ENCODE measurements at places on chromosomes 7 and 10.

DNA sequence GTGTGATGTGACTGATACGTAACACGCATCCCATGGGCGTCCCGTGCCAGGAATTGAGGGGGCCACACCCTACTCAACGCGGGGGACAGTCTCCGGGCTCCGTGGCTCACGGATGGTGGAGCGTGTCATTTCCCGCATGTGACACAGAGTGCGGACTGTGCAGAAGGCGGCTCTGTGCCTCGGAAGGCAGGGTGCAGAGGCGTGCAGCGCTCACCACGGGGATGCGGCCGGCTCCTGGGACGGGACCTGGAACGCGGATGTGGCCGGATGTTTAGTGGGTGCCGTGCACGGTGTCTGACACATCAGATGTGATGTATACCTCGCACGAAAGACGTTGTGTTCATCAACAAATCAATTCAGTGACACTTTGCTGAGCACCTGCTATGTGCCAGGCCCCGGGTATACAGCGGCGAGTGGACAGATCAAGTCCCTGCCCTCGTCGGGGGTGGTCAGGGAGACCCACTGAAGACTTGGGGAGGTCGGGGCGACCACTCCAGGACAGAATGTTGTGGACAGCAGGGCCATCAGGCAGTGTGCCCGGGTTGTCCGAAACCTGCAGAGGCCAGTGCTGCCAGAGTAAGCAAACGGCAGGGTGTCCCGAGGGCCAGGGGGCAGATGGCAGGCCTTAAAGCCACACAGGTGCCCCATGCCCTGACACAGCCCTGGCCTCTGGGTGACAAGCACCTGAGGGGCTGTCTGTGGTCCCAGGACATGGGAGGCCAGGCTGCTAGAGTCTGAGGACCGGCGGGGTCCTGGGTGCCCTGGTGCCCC is 38.1 kb downstream of the MICALL2 start:
- DNase-seq = no peak

DNA sequence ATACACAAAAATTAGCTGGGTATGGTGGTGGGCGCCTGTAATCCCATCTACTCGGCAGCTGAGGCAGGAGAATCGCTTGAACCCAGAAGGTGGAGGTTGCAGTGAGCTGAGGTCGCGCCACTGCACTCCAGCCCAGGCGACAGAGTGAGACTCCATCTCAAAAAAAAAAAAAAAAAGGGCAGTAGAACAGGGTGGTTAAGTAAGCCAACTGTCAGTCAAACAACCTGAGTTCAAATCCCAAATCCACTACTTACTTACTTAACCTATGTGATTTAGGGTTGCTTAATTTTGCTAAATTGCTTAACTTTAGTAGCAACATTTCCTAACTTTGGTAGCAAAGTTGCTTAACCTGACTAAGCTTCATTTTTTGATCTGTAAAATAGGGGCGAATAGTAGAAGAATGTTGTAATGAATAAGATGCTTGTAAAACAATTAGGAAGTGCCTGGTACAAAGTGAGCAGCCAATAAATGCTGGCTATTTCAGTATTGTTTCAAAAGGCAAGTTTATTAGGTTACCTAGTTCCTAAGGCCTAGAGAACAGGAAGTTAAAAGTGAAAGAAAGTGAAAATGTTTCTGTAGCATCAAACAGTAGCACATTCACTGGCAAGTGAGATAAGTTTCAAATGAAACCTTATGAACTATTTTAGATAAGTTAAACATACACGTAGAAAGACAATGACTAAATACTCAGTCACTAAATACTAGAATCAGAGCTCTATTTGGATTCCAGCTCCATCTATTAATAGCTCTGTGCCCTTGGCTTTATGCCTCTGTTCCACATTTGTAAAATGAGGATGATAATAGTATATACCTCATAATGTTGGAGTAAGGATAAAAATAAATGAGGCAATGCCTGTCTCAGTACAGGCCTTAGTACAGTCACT is 64.3 kb downstream of the HOXA1 start:
- no peak for DNase-seq

DNA sequence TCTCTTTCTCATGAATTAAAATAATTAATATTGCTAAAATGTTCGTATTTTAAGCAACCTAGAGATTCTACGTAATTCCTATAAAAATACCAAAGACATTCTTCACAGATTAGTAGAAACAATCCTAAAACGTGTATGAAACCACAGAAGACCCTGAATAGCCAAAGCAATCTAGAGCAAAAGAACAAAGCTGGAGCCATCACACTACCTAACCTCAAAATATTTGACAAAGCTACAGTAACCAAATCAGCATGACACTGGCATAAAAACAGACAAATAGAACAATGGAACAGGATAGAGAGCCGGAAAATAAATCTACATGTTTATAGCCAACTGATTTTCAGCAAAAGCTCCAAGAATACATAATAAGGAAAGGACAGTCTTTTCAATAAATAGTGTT is 105.5 kb upstream of the PTN start:
- no peak for DNase-seq

DNA sequence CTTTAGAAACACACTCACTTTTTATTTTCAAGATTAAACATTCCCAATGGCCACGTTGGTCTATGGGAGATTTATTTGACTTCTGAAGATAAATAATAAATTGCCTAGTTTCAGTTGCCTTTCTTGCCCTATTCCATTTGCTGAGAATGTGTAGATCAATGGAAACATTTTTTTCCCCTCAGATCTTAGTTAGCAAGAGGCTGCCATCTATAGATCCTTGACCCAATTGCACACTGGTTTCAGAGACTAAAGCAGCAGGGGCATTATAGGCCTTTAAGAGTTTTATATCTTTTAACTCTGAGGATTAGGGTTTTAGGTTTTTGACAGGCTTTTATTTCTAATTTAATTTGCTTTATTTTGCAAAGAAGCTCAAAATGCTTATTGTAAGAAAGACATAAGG is 163.2 kb upstream of the GPR26 start:
- DNase-seq = no peak

DNA sequence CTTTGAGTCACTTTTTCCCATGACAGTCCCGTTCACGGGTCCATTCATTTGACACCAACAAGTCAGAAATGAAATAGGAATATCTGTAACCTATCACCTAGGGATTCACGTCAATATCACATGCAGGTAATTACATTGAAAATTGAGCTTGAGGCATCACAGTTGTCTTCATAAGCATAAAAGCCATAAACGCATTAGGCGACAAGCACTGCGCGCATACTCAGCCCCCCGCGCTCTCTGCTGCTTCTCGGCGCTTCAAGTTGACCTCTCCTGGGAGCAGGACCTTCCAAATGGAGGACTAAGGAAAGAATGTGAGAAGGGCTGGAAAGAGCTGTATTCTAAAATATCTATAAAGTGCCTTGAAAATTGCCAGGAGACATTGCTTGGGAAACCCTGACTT is 130.5 kb upstream of the TNS3 start:
- DNase-seq = no peak

GRCh38 chr7:116687801-116688201 is 15.8 kb downstream of the MET start:
- DNase-seq = no peak

DNA sequence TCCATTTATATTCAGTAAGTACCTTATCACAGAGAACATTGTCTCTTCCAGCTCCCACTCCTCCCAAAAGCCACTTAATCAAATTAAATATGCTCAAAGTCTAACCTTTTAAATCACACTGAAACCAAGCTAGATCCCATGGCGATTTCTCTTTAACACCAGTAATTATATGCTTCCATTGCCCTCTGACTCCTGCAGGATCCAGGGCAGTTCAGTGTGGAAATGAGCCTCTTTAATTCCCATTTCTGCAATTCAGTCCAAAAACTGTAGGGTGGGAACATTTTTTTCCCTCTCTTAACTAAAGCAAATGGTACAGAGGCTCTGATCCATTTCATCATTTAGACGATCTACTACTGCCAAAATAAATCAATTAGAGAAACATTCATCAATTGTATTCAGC is 872.3 kb upstream of the PHF14 start:
- DNase-seq = no peak

DNA sequence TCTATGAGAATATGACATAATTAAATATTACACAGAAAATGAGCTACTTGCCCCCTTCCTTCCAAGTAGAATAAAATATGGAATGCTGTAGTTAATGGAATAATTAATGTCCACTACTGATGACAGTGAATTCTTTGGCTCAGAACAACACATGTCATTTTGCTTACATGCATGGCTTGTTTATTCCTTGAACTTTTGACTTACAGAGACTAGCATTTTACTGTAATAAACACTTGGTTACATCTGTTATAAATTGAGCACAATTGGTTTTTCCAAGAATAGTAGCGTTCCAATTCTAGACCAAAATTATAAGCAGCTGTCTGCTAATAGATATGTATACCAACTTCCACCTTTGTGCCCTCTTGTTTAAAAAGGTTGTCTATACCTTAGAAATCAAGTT is 286.7 kb downstream of the OTUD1 start:
- DNase-seq = no peak

DNA sequence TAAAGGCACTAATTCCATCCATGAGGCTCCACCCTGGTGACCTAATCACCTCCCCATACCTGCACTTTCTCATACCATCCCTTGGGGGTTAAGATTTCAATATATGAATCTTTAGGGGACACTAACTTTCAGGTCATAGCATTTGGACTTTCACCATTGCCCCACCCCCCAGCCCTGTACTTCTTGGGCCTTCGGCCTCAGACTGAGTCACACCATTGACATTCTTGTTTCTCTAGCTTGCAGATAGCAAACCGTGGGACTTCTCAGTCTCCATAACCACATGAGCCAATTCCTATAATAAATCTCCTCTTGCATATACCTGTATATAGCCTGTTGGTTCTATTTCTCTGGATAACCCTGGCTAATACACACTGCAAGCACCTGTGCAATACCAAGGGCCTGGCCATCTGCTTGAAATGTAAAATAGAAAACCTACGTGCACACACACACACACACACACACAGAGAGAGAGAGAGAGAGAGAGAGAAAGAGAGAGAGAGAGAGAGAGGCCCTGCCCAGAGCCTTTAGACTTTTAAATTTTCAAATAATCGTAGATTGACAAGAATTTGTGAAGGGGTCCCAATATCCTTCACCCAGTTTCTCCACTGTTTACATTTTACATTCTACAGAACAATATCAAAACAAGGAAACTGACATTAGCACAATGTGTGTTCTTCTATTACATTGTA is 25.3 kb downstream of the ANXA8 start:
- DNase-seq = no peak

GRCh38 chr7:15853832-15854470 is 167.5 kb upstream of the MEOX2 start:
- DNase-seq = no peak

DNA sequence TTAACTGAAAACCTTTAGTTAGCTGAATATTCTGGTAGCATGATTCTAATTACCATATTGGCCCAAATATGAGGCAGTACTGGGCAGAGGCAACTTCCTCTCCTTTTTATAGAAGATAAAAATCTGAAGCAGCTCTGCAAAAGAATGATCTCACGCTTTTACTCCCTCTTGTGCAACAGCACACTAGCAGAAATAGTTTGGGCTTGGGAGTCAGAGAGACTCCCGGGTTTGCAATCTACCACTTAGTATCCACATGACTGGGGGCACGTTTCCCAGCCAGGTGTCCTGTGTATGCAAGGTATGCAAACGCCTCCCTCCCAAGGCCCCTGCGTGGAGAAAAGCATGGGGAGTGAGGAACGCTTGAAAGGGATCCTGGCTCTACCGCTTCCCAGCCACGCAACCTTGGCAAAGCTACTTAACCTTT is 47.2 kb upstream of the RHEB start:
- DNase-seq = no peak

DNA sequence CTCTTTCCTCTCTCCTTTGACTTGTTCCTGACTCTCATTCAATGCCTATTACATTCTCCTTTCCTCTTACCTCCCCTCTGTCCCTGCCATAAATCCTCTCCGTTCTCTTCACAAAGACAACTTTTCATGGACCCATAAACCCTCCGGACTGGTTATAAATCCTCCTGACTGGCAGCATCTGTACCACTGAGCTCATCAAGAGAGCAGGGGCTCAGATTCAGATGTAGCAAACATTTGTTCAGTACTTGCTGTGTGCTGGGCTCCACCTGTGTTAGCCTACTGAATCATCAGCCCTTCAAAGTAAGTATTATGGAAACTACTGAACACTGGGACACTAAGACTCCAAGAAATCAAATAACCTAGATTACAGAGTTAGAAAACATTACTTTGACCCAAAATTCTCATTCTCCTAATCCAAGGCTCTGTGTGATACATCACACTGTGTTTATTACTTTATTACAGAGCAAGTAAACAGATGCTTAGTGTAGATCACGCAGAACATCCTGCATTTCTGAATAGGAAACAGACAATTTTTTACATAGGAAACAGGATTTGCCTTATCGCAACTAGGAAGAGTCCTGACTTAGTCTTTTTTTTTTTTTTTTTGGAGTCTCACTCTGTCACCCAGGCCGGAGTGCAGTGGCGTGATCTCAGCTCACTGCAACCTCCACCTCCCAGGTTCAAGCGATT is 108.6 kb upstream of the PDE1C start:
- DNase-seq = no peak

GRCh38 chr10:287026-287709 is 151.9 kb downstream of the ZMYND11 start:
- no peak for DNase-seq

DNA sequence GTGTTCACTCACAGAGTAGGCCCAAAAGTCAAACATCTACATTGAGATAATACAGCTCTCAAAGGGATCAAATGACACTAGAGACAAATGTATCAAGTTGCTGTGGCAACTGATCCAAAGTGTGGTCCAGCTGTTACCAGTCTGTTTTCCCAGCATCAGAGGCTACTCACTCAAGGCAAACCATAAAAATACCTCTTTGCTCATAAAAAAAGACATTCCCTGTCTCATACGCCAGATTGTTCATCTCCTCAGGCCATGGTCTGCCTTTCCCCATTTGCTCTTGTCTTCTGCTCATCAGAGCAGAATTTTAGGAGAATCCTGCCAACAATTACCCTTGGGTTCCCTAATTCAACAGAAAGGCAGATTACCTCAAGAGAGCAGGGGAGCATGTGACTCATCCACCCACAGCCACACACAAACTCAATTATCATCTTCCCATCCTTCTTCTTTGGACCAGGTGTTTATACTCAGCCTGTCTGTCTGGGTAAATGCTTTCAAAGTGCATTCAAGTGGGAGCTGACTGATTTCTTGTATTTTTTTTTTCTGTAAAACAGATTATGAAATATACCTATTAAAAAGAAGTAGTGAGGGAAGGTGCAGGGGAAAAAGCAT is 226.5 kb upstream of the HPS1 start:
- DNase-seq = no peak

GRCh38 chr10:78761311-78761781 is 307.4 kb upstream of the ZMIZ1 start:
- no peak for DNase-seq

DNA sequence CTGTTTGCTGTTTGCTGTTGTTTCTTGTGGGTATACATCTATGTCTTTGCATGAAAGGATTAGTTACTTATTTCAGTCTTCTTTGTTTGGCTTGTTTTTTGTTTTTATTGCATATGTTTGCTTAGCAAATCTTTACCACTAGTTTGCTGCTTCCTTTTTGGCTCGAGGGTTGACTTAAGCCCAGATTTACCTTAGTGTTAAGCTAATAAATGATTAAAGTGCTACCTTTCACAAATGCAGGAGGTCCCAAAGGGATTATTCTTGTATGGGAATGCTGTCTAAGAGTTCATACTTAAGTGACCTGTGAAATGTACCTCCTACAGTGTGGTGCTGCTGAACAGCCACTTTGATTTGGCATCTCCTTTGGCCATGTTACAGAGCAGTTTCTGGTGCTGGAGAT is 273.5 kb upstream of the NPY start:
- no peak for DNase-seq
